ENCODE measurements at places on chromosomes 2 and 18.

DNA sequence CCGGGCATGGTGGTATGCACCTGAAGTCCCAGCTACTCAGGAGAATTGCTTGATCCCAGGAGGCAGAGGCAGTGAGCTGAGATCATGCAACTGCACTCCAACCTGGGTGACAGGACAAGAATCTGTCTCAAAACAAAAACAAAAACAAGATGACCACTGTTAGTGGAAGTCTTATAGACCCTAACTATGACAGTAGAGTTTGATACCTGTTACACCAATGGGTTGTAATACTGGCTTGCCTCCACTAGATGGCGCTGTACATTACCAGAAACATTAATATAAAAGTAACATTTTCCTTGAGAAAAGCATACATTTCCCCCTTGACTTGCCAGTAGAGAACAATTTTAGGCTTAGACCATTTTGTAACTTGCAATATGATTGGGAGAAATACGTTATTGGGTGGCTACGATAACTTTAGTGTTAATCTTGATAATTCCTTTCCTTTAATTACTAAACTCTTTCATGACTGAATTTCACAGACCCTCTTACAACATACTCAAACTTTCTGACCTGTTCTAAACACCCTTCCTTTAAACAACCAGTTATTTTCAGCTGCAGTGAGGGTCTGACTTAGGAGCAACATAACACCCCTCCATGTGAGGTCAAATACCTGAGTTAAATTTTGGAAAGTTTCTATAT, 19.5 kb downstream of the SLC25A52 start:
- DNase-seq: peak; percentile 45
- H3K4me1 ChIP-seq: no peaks in the 10 kb centered on the region
- no peaks in the 10 kb centered on the region for H3K36me3 ChIP-seq
- H3K27ac ChIP-seq: no peak overlapping the region

DNA sequence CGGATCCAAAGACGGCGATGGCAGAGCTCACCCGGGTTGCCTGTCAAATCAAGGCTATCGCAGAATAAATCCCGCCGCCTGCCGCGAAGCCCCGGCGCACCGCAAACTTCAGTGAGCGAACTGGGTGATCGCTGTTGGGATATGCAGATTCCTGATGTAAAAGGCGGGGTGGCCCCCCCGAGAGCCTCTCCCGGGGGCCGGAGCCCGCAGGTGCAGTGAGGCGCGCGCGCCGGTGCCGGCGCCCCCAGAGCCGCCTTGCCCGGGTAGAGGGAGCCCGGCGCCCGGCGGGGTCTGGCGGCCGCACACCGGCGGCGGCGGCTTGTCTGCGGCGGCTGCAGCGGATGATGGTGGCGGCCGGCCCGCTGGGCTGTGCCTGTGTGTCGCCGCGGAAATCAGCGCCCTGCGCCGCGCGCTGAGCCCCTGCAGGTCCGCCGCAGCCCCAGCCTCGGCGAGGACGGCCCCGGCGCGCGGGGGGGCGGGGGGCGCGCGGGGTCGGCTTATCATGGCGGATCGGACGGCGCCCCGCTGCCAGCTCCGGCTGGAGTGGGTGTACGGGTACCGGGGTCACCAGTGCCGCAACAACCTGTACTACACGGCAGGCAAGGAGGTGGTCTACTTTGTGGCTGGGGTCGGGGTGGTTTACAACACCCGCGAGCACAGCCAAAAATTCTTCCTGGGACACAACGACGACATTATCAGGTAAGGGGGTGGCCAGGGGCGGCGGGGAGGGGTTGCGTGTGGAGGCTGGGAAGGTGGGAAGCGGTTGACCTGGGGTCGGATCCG, 1.3 kb downstream of the EML6 start:
- no peaks in the 10 kb centered on the region for H3K4me1 ChIP-seq
- H3K36me3 ChIP-seq: no peaks in the 10 kb centered on the region

- peaks cover 14% of the 10 kb centered on the region for H3K27me3 ChIP-seq
- no peaks in the 10 kb centered on the region for H3K36me3 ChIP-seq
Observed at GRCh38 chr2:64996871-64997307, 7.7 kb downstream of the SLC1A4 start.

GRCh38 chr2:238281826-238282480, 6.5 kb downstream of the PER2 start:
- H3K36me3 ChIP-seq: no peaks in the 10 kb centered on the region
- DNase-seq: no peak
- H3K27ac ChIP-seq: no peak overlapping the region

DNA sequence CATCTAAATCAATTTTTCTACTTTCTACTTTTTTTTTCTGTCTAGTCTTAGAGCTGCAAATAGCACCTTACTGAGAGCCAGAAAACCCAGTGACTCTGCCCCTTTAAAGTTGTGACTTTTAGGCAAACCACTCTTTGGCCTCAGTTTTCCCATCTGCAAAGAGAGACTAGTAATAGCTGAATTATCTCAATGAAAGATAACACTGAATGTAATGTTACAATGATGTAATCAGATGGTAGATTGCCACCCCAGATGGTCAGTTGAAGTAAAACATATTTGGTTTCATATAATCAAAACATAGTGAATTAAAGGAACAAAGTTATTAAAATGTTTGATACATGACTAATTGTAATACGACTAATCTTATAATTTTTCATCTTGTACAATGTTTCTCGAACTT, 5.0 kb upstream of the APCDD1 start:
- no peak overlapping the region for H3K27ac ChIP-seq
- no peak for DNase-seq
- peaks cover 12% of the 10 kb centered on the region for H3K4me1 ChIP-seq
- no peak overlapping the region for H3K4me3 ChIP-seq
